ENCODE measurements at places on chromosomes 3 and 15.

- DNase-seq: no peak
These were observed 12.1 kb downstream of the SEMA4B start for GRCh38 chr15:90213122-90213817.

DNA sequence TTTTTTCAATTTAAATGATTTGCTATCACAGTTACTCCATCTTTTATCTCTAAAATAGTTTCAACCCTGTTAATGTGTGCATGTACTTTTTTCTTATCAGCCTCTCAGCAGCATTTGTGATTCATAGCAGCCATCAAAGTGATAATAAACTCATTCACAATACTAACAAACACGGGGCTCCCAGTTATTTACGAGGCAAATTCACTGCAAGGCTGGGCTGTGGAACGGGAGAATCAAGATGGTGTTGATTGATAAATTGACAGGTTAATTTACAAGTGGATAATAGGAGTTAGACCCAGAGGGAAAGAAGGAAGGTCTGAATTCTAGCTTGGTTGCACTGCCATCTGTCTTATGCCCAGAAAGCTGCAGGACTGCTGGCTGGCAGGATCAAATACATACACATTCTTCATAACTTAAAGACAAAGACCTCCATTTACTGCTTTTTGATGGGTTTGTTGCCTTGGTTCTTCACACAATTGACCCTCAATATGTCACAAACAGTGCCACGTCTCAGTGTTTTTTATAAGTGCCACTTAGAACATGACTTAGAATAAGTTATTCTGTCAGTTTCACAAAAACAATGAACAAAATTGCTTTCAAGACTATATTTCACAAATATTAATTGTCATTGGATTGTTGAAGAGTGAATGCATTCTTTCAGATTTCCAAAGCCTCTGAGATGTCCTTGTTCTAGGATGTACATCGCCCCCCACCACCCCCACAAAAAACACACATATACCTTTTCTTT, 562.8 kb downstream of the NR2F2 start:
- peak; percentile 22 for DNase-seq

DNA sequence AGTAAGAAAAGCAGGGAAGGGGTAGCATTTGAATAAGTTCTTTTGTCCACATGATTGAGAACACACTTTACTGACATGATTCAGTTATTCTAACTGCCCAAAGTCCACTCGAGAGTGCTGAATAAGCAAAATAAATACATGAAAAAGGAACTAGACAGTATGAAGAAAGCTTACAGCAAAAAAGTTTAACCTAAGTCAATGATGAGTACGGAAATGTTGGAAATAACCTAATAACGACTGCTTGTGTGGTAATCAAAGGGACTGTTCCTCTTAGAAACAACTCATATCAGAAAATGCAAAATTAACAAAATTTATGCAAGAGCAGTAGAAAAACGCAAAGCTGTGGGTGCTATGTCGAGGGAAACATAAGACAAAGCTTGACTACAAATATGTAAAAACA, 36.6 kb downstream of the DMXL2 start:
- no peak for DNase-seq

DNA sequence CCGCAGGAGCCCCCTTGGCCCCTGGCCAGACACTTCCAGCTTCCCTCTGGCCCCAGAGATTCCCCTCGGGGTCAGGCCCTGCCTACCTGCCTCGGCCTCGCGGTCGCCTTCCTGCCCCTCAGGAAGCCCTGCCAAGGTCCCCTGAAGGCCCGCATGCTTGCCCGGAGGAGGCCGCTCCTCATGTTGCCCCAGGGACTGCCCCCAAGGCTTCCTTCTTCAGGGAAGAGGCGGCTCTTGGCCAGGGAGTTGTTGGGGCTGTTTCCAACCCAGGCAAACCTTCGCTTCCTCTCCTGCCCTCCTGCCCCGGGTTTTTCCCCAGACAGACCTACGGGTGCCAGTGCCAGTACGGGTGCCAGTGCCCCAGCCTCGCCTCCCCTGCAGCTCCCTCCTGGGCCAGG, 13.5 kb upstream of the MUC4 start:
- DNase-seq: no peak

GRCh38 chr15:38720893-38721567, 156.4 kb upstream of the RASGRP1 start:
- no peak for DNase-seq

- DNase-seq: no peak
These were observed 826.0 kb downstream of the IGSF11 start for GRCh38 chr3:118208642-118209041.

- DNase-seq: no peak
These were observed 25.9 kb upstream of the GOLGA8B start for GRCh38 chr15:34609102-34610057.

- DNase-seq: no peak
These were observed 11.5 kb upstream of the DNAJC13 start for GRCh38 chr3:132405609-132406299.

GRCh38 chr3:126659915-126660886, 5.3 kb upstream of the TXNRD3 start:
- DNase-seq: no peak

DNA sequence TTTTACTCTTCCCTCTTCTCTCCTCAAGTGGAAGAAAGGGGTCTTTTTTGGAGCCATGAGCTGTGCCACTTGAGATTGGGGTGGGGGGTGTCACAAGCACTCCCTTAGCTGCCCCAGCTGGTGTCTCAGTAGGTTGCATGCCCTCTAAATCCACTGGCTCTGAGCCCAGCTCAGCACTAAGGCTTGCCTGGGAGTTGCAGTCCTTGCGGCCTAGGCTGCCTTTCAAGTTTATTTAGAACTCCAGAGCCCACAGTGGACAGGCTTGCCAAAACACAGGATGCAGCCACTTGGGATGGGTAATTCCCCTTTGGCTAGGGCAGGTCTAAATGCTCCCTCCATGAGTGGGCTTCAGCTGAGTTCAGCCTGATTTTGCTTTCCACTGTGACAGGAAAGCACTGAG, 24.7 kb downstream of the C3orf20 start:
- DNase-seq: no peak

GRCh38 chr3:103918336-103918735, 1448.4 kb upstream of the ALCAM start:
- DNase-seq: no peak

GRCh38 chr3:141900343-141900742, 23.9 kb downstream of the ATP1B3 start:
- no peak for DNase-seq

GRCh38 chr3:188954590-188955208, 217.1 kb upstream of the TPRG1 start:
- DNase-seq: peak; percentile 72

- DNase-seq: no peak
These were observed 487.2 kb upstream of the BCHE start for GRCh38 chr3:166324401-166324800.

DNA sequence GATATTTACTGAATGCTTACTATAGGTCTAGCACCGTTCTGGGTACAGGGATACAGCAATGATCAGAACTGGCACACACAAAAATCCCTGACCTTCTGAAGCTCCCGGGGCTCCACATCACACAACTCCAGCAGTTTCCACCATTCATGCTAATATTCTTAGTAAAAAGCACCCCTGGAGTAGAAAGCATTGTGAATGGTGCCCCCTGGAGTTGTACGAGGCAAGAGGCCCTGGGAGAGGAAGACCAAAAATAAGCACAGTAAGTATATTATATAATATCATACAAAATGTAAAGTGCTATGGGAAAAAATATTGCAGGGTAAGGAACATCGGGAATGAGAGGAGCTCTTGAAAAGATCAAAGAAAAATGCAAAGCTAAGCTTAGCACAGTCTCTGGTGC, 790 bp upstream of the SRGAP3 start:
- DNase-seq: no peak
